Spinal cord (tissue), 10 donors: ENCODE measurements at places on chromosomes 1 and 21.
A peak's percentile ranks its signal among the peaks of the same experiment; 100 is the strongest.

DNA sequence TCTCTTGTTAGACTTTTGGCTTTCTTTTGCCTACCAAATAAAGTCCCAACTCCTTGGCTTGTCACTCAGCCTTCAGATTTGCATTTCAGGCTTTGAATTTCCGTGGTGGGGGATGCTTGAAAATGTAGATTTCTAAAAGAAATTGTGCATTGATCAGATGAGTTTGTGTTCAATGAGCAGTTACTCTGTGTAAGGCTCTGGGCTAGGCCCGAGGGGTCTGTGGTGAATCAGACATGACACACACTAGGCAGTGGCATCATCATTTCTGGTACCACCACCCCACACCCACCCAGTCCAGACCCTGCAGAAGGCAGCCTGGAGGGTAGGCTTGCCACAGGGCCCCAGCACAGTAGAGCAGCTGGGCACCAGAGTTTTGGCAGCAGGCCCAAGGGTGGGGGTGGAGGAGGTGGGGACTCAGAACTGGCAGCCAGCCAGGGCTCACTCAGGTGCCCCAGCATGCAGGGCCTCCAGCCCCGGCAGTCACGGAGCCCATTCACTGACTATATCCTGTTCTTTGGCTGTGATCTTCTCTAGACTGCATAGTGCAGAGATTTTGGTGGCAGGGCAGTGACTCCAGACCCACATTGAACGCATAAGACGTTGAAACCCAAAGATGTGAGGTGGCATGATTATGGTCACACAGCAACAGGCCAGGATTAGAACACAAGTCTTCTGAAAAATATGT is 97.2 kb upstream of the ARTN start:
- no peaks in the 10 kb centered on the region for H3K27me3 ChIP-seq
- no peak overlapping the region for H3K4me3 ChIP-seq
- peaks cover 3% of the 10 kb centered on the region for H3K36me3 ChIP-seq
- H3K27ac ChIP-seq: no peak overlapping the region
- H3K4me1 ChIP-seq: peaks cover 40% of the 10 kb centered on the region

- no peak overlapping the region for H3K4me3 ChIP-seq
- peaks cover 14% of the 10 kb centered on the region for H3K4me1 ChIP-seq
- no peak for DNase-seq
Observed at GRCh38 chr1:211492511-211493132, 660 bp upstream of the RD3 start.

DNA sequence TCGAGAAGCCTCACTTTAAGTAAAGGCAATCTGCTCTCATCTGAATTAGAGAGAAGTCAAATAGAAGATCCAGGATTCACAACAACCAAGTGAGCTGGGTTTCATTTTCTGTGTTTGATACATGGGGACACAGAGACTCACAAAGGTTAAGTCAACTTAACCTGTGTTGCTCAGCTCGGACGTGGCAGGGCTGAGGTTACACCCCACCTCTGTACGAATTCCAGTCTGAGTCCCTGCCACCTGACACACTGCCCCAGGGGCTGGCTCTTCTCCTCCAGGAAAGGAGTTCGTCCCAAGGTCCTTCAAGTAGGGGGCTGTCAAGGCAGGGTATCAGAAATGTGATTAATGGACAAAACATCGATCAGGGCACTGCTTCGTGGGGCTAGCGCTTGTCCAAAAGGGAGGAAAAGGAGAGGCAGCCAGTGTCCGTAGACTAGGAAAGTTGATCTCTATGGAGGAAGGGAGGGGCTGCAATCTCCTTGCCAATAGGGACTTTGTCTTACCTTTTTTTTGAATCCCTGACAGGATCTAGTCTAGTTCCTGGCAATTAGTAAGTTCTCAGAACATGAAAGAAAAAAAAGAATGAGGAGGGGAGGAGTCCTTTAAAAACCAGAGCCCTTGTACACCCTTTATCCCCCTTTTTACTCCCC is 116.4 kb downstream of the CNIH3 start:
- DNase-seq: no peak
- H3K27me3 ChIP-seq: no peaks in the 10 kb centered on the region
- H3K36me3 ChIP-seq: no peaks in the 10 kb centered on the region
- no peak overlapping the region for H3K27ac ChIP-seq

- no peaks in the 10 kb centered on the region for H3K27me3 ChIP-seq
- no peaks in the 10 kb centered on the region for H3K36me3 ChIP-seq
- H3K4me3 ChIP-seq: no peak overlapping the region
- H3K27ac ChIP-seq: no peak overlapping the region
- no peak for DNase-seq
Observed at GRCh38 chr1:162003830-162004215, 19.8 kb downstream of the OLFML2B start.

DNA sequence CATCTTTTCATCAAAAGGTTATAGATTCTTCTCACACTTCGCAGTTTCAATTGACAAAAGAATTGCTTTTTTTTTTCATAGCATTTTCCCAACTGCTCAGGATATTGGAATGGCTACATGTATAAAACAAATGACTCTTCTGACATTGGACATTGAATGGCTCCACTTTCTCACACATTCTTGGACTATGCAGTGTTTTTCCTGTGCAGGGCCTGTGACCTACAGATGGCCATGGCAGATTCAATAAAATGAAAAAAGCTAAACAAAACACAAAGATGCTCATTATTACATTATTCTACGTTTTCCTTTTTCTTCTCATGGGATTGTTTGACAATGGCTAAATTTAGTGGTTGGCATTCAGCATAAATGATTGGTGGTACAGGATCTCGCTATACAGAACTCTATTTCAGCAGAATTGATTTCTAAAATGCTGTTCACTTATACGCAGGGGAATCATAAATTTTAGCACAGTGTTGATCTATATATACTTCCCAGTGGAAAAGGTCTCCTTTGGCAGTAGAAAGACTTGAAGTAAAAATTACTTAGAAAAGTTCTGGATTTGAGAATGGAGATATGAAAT is 115.6 kb upstream of the ADAMTS5 start:
- no peaks in the 10 kb centered on the region for H3K36me3 ChIP-seq
- H3K4me3 ChIP-seq: no peak overlapping the region
- no peaks in the 10 kb centered on the region for H3K4me1 ChIP-seq

GRCh38 chr21:36422279-36423098 is 37.3 kb downstream of the CHAF1B start:
- no peaks in the 10 kb centered on the region for H3K27me3 ChIP-seq
- no peaks in the 10 kb centered on the region for H3K36me3 ChIP-seq
- no peak overlapping the region for H3K4me3 ChIP-seq
- no peak for DNase-seq
- no peak overlapping the region for H3K27ac ChIP-seq

GRCh38 chr1:71834601-71835441 is 447.5 kb downstream of the NEGR1 start:
- no peaks in the 10 kb centered on the region for H3K27me3 ChIP-seq
- no peaks in the 10 kb centered on the region for H3K36me3 ChIP-seq

- no peaks in the 10 kb centered on the region for H3K36me3 ChIP-seq
- H3K4me1 ChIP-seq: peaks cover 13% of the 10 kb centered on the region
- no peaks in the 10 kb centered on the region for H3K27me3 ChIP-seq
- H3K4me3 ChIP-seq: no peak overlapping the region
Observed at GRCh38 chr1:166874464-166874863, 1.6 kb downstream of the TADA1 start.

GRCh38 chr21:43934716-43935705 is 70.0 kb downstream of the AGPAT3 start:
- H3K36me3 ChIP-seq: peaks cover 53% of the 10 kb centered on the region
- DNase-seq: no peak
- no peak overlapping the region for H3K4me3 ChIP-seq

DNA sequence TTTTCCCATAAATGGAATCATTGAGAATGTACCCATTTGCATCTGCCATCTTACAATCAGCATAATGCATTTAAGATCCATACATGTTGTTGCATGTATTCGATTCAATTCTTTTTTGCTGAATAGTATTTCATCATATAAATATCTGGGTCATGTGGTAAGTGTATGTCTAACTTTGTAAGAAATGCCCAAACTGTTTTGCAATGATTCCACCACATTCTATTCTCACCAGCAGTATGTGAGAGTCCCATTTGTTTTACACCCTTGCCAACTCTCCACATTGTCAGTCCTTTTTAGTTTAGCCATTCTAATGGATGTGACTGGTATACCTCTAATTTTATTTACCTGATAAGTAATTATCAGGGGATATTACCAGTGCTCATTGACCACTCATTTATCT is 115.8 kb upstream of the PBX1 start:
- H3K36me3 ChIP-seq: no peaks in the 10 kb centered on the region
- no peaks in the 10 kb centered on the region for H3K27me3 ChIP-seq
- no peak for DNase-seq
- no peaks in the 10 kb centered on the region for H3K4me1 ChIP-seq
- H3K27ac ChIP-seq: no peak overlapping the region

GRCh38 chr1:9827558-9828185 is 3.9 kb upstream of the CLSTN1 start:
- no peaks in the 10 kb centered on the region for H3K36me3 ChIP-seq
- H3K4me1 ChIP-seq: peaks cover 18% of the 10 kb centered on the region
- no peak for DNase-seq
- no peak overlapping the region for H3K4me3 ChIP-seq
- H3K27me3 ChIP-seq: no peaks in the 10 kb centered on the region
- no peak overlapping the region for H3K27ac ChIP-seq

- no peaks in the 10 kb centered on the region for H3K36me3 ChIP-seq
- H3K4me3 ChIP-seq: no peak overlapping the region
- peaks cover 5% of the 10 kb centered on the region for H3K27me3 ChIP-seq
- no peaks in the 10 kb centered on the region for H3K4me1 ChIP-seq
- DNase-seq: no peak
- H3K27ac ChIP-seq: no peak overlapping the region
Observed at GRCh38 chr1:100530141-100530540, 7.8 kb upstream of the GPR88 start.

DNA sequence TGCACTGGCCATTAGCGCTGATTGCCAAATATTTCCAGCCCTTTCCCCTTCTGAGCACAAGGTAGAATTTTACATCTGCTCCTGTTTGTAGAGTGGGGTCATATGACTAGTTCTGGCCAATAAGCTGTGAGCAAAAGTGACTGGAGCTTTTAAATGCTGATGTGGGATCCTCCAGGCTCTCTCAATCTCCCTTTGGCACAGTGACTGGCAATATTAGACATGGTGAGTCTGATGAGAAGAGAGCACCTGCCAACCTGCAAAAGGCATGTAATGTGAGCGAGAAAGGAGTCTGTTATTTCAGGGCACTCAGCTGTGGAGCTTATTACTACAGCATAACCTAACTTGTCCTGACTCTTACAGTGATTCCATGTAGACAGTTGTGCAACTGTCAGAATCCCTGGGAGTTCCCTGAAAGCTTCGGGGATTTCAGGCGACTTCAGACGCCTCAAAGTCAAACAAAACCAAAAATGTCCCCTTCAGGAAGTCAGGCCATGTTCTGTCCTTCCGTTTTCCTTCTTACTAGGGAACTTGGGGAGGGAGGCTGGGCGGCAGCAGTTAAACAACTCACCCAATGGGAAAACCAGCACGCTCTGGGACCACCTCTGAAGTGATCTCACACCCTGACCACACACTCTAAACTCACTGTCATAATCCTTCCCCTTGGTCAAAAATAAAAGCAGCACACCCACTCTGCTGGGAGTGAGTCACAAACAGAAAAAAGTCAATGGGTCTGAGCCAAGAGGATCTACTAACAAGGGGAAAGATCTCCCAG is 3.6 kb upstream of the RASSF5 start:
- H3K4me3 ChIP-seq: no peak overlapping the region
- peaks cover 52% of the 10 kb centered on the region for H3K27me3 ChIP-seq
- DNase-seq: no peak

GRCh38 chr21:32467291-32467690 is 54.8 kb downstream of the EVA1C start:
- H3K4me3 ChIP-seq: no peak overlapping the region
- H3K36me3 ChIP-seq: peaks cover 3% of the 10 kb centered on the region
- no peak for DNase-seq
- no peaks in the 10 kb centered on the region for H3K27me3 ChIP-seq

DNA sequence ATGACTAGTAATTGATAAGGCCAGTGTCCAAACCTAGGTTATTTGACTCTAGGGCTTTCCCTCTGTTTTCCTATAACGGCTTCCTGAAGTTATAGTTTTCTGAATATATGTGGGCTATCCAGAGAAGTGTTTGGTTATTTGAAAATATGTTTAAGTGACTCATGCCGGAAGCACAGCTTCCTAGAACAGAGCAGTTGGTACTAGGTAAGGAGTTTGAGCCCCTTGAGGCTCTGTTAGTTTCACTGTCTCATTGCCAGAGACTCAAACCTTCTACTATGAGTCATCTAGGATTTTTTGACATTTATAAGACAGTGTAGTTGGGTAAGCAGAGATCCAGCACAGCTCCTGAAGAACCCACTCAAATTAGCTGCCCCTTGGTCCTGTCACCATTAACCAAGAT is 27.1 kb upstream of the LEPR start:
- H3K4me1 ChIP-seq: no peaks in the 10 kb centered on the region
- peaks cover 17% of the 10 kb centered on the region for H3K36me3 ChIP-seq
- no peak overlapping the region for H3K4me3 ChIP-seq
- no peak for DNase-seq
- H3K27ac ChIP-seq: no peak overlapping the region

GRCh38 chr21:23384679-23385078 is 2222.6 kb downstream of the MRPL39 start:
- no peaks in the 10 kb centered on the region for H3K4me1 ChIP-seq
- DNase-seq: peak; percentile 3
- no peaks in the 10 kb centered on the region for H3K27me3 ChIP-seq
- H3K36me3 ChIP-seq: no peaks in the 10 kb centered on the region
- no peak overlapping the region for H3K4me3 ChIP-seq
- no peak overlapping the region for H3K27ac ChIP-seq

GRCh38 chr1:40315795-40316594 is 1.1 kb downstream of the COL9A2 start:
- peaks cover 65% of the 10 kb centered on the region for H3K4me1 ChIP-seq
- H3K4me3 ChIP-seq: peak overlapping the region; percentile 52
- peaks cover 12% of the 10 kb centered on the region for H3K36me3 ChIP-seq
- peaks cover 35% of the 10 kb centered on the region for H3K27me3 ChIP-seq
- DNase-seq: no peak

GRCh38 chr1:235050911-235051360 is 77.7 kb downstream of the TOMM20 start:
- DNase-seq: no peak
- no peak overlapping the region for H3K27ac ChIP-seq
- no peaks in the 10 kb centered on the region for H3K36me3 ChIP-seq

DNA sequence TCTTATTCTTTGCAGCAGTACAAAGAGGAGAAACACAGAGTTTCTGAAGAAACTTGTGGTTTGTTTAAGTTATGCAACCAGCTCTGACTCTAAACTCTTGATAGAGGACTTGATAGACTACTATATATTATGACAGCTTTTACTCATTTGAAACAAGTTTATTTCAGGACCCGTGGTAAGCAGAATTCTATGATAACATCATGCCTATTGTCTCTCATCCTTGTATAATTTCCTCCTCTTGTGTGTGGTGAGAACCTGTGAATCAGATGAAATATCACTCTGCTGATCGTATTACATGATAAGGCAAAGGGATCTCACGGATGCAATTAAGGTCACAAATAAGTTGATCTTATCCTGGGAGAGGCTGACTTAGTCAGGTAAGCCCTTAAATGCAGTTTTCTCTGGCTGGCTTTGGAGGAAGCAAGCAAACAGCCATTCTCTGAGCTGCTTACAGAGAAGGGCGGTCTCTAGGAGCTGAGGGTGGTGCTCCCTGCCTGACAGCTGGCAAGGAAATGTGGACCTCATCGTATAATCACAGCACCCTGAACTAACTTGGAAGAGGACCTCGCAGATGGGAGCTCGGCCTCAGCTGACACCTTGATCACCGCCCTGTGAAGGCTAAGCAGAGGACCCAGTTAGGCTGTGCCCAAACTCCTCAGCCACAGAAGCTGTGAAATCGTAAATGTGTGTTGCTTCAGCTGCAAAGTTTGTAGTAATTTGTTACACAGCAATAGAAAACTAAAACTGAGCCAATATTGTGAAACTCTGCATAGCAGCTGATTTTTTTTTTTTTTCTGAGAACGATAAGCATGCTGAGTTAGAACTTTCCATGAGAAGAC is 151.1 kb upstream of the DPT start:
- no peaks in the 10 kb centered on the region for H3K36me3 ChIP-seq
- peaks cover 3% of the 10 kb centered on the region for H3K4me1 ChIP-seq
- H3K27me3 ChIP-seq: no peaks in the 10 kb centered on the region
- H3K4me3 ChIP-seq: no peak overlapping the region
- no peak for DNase-seq
